Left lobe of liver (tissue), 2 donors: ENCODE measurements at places on chromosomes 6 and 20.

GRCh38 chr6:139650941-139651340, 276.5 kb upstream of the CITED2 start:
- DNase-seq = no peak

GRCh38 chr6:56021943-56022342, 146.6 kb upstream of the BMP5 start:
- no peak for DNase-seq

GRCh38 chr6:36598326-36598725, 4.2 kb downstream of the SRSF3 start:
- DNase-seq = peak; percentile 35

- DNase-seq = no peak
Observed at GRCh38 chr6:6008089-6008647, 1.4 kb upstream of the NRN1 start.

DNA sequence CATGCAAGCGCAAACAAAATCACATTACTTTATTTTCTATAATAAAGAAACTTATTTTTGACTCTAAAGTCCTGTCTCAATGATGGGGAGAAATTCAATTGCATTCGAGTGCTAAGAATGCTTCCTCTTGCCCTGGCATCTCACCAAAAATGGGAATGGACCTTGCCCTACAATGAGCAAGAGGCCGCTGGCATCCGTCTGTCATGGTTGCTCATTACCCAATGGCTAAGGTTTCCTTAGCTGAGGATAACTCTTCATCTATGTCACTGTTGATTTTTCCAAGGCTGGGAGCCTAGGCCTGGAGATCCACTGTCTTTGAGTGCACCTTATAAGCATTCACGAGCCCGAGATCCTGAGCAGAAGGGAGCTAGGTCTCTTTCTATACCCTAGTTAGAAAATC, 471.3 kb upstream of the NRSN1 start:
- DNase-seq = peak; percentile 78
